ENCODE measurements at places on chromosomes 5 and 9.

- peak; percentile 64 for DNase-seq
These were observed 15.9 kb downstream of the ABHD17B start for GRCh38 chr9:71895117-71895516.

DNA sequence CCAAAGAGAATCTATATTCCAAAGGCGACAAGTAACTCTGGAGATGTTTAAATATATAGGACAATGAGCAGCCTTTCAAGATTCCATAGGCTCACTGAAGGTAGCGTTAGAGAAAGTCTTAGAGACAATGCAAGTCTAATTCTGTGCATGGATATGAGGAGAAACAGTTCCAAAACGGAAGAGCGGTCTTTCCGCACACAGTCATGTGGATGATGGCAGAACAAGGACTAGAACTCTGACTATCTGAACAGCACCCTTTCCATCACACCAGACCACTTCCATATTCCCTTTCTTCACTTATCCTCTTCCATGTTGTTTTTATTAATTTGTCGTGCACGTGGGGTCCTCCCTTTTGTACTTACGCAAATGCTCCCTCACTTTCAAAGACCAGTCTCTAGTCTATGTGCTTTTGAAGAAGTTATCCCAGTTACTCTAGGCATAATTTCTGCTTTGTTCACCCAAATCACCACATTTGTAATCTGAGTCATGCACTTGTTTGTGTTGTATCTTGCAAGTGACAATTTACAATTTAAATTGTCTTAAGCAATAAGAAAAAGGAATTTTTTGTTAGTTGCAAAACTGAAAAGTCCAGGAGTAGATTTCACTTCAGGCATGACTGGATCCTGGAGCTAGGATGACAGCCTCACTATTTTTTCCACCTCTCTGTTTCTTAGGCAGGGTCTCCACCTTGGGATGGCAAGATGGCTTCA is 116.0 kb upstream of the ADRA1B start:
- no peak for DNase-seq

DNA sequence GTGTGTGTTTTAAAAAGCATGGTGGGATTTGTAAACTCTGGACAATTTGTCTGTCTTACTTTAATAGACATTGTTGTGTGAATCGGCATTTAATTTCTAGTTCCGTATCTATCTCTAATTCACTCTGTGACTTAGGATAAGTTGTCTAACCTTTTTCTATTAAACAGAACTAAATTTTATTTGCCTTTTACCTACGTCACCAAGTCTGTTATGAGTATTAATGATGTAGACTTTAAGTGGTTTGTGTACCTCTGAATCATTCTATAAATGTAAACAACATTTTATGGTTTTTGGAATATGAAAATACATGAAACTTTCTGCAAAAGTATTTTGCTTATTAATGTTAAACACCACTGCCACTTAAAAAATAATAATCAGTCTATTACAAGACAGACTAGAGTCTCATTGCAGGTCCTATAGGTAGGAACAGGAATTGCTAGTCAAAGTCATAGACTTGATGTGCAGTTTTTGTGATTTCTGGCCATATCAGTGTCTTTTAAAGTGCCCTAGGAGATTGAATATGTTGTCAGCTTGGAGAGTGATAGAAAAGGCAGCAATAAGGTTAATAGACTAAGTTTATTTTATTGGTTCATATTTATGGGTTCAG is 5.6 kb downstream of the RBM27 start:
- DNase-seq = no peak

GRCh38 chr5:53507013-53507412 is 26.6 kb downstream of the FST start:
- no peak for DNase-seq

DNA sequence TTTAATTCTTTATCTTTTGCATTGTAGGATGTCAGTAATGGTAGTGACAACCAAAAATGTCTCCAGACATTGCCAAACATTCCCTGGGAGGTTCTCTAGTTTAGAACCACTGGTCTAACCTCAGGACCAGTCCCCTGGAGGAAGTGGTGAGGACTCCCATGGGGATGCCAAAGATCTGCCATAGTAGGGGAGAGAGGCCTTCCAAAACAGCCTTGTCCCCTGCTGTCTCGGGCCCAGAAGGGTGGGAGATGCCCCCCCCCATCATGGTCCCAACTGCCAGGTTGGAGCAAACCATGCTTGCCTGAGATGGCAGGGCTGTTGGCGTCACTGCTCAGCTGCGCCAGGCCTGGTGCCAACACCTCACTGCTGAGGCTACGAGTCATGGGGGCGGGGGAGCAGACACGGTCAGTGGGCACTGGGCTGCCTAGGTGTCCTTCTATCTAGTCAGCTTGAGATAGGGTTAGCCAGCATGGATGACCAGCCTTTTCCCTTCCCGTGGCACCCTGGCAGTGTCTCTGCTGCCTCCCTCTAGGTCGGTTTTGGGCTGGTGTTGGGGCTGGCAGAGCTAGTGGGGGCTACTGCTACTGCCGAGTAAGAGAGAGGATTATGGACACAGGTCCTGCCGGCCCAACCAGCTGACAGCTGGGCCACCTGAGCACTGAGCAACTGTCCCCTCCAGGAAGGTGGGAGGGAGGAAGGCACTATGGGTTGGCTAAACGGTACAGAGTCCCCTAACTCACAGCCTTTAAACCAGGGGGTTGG is 8.3 kb upstream of the CXXC5 start:
- DNase-seq = no peak

DNA sequence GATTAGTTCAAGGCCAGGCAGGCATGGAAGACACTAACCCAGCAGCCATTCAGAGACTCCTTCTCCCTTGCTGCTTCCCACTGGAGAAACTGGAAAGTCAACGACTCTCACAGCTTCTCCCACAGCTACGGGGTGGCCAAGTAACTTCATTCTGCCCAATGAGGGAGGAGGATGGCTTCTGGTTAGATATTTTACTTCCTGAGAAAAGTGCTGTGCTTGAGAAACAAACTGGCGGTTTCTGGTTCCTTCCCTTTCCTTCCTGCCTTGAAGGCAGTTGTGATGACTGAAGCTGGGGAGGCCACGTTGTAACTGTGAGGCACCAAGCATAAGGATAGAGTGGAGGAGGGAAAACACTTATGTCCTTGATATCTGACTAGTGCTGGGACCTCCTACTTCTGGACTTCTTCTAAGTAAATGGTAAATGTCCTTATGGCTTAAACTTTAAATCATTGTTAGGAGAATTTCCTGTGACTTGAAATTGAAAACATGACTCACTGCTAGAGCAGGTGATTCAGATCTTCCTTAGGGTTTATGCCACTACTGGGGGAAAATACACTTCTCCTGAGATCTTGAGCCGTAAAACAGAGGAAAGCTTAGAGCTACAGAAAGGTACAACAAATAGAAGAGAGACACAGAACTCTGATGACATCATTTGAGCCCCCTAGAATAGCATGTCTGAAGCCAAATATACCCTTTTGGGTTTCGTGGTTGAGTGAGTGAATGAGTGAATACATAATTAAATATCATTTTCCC is 3.1 kb upstream of the GNPDA1 start:
- peak; percentile 39 for DNase-seq

GRCh38 chr5:189976-190365 is 1.3 kb upstream of the LRRC14B start:
- no peak for DNase-seq

- DNase-seq = no peak
These were observed 11.7 kb upstream of the RPS14 start for GRCh38 chr5:150461231-150461630.

- no peak for DNase-seq
These were observed 67.3 kb upstream of the GRAMD2B start for GRCh38 chr5:126355940-126356339.

DNA sequence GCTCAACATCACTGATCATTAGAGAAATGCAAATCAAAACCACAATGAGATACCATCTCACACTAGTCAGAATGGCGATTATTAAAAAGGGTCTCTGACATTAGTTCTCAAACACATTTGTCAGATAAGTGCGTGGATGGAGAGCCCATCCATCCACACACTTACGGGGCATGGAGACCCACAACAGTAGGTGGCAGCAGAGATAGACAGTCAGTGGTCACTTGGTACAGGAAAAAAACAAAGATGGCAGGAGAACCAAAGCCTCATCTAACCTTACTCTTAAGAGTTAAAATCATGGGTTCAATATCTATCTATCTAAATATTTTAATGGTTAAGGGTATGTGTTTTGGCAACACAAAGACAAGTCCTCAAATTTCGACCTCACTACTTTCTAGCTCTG is 1378.7 kb upstream of the C9orf72 start:
- peak; percentile 38 for DNase-seq

GRCh38 chr9:69168709-69169217 is 5.3 kb upstream of the TJP2 start:
- DNase-seq = peak; percentile 82

DNA sequence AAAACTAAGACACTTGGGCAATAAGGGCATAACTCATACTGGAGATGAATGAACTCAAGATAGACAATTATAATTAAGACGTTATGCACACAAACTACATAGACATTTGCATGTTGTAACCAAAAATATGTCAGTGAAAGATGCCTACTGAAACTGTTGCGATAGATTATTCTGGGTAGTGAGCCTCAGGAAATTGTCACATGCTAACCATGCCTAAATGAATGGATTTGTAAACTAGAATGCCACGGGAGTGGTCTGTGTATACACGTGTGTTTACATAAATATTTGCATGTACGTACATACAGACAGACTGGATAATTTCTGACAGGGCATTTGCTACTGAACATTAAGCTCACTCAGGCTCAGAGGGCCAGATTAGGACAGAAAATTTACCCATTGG is 1.2 kb downstream of the NIPSNAP3B start:
- DNase-seq = no peak

DNA sequence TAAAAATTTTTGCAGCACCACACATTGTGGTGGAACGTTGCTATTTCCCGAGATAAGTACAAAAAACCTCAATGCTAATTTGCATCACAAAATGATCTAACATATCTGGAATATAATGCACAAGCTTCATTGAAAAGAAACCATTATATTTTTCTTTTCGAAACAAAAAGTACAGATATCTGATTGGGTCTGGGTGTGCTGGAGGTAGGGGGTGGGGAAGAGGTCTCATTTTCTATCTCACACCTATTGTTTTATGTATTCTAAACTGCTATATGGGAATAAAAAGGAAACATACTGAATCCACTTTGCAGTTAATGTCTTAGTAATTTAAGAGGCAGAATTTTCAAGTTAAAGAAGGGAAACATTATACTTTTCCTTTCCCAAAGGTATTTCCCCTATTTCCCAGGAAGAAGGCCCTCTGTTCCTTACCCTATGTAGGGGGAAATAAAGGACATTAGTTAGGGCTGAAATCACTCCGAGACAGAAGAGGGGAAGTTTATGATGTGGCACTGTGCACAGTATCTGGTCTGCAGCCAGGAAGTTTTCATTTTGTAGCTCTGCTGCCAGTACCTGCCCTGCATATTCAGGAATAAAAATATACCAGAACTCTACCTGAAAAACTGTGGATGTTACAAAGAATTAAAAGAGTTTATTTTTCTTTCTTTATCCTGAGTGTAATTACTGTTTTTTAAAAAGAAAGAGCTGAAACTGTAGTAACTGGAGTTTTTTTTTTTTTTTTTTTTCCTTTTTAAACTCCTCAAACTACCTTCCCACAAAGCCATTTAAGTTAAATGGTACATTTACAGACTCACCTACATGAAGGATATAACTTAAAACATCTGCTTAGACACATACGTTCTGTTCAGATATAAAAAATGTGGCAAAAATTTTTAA is 7.4 kb downstream of the MEF2C start:
- DNase-seq = peak; percentile 14

DNA sequence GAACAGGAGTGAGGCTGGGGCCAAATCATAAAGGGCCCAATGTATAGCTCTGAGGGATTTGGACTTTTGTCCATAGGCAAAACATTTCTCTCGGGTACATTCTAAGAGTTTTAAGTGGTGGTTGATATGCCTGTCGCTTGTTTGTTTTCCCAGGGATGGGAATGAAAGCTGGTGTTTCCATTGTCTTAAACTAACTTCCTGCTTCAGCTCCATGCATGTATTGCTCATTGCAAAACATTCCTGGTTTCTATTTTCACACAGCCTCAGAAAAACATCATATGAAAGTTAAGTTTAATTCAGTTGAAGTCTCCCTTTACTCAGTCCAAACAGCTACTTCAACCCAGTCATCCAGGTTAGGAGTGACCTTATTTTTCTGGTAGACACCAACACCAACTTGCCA is 235.0 kb downstream of the ACTL7B start:
- DNase-seq = peak; percentile 9

- no peak for DNase-seq
These were observed 48.8 kb downstream of the PRRT1B start for GRCh38 chr9:131593936-131594665.

DNA sequence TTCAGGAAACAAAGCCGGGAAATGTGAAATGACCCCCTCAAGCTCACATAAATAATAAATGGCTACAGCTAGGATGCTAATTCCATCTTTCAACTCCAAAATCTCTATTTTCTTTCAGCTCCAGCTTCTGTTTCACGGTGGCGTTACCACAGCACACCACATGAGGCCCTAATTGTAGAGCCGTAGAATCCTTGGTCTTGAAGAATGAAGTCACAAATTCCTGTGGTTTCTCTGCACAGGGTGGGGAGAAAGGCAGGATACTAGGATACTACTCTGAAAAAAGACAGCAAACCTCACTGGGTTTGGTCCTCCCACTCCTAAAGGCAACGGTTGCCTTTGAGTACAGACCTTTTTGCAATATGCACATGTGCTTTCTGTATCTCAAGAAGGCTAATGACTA is 13.9 kb upstream of the RARS1 start:
- peak; percentile 97 for DNase-seq

DNA sequence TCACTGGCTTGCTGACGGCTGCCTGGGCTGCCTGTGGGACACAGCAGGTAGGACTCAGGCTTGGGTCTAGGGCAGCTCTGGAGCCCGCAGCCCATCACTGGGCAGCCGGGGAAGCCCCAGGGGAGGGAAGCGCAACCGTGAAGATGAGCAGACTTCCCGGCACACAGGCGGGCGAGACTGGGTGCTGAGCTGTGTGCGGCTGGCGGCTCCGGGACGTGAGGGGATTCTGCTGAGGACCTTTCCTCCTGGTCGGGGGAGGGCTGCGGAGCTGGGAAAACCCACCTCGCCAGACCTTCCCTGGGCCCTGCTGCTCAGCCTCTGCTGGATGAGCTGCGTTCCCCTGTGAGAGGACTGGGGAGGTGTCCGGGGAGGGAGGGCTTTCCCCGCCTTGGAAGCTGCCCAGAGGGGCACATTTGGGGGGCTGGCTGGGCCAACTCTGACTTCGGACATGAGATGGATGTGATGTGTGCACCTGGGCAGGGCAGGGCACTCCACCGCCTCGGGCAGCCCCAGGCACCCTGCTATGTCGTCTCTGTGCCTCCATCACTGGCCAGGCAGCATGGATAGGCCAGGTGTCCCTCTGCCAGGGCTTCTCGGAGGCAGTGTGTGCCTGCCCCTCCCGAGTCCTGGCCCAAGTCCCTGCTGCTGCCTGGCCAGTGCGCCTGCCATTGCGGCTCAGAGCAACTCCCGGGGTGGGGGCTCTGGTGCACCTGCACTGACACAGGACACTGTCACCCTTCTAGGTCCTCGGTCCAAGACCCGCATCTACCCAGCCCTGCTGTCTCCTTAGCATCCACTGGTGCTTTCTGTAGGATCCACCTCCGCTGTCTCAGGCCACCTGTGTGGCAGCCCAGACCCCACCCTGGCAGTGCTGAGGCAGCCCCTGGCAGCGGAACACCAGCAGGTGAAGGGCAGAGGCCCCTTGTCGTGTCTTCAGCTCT is 66.4 kb downstream of the COL5A1 start:
- no peak for DNase-seq

- no peak for DNase-seq
These were observed 131.9 kb downstream of the DCP2 start for GRCh38 chr5:113108485-113108884.
